ENCODE measurements at places on chromosomes 1 and 21. TPM values are rescaled to one million over a fixed set of nuclear protein-coding genes. Genes with fewer than 3 reads are reported as not detected.

DNA sequence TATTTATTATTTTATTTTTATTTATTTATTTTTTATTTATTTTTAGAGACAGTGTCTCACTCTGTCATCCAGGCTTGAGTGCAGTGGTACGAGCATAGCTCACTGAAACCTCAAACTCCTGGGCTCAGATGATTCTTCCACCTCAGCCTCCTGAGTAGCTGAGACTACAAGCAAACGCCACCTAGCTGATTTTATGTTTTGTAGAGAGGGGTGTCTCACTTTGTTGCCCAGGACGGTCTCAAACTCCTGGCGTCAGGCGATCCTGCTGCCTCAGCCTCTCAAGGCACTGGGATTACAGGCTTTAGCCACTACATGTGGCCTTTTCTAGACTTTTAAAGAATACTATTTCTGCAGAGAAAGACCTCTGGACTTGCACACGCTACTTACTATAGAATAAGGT is 61.3 kb upstream of the C1orf53 start:
- H3K36me3 ChIP-seq = no peaks in the 10 kb centered on the region
- H3K27ac ChIP-seq = no peak overlapping the region
- DNase-seq = no peak
- H3K27me3 ChIP-seq = peaks cover 6% of the 10 kb centered on the region

- peaks cover 31% of the 10 kb centered on the region for H3K27me3 ChIP-seq
- no peak overlapping the region for H3K27ac ChIP-seq
- no peak overlapping the region for H3K4me3 ChIP-seq
- no peaks in the 10 kb centered on the region for H3K4me1 ChIP-seq
Observed at GRCh38 chr1:156885314-156885713, 8.2 kb upstream of the PEAR1 start.

- no peaks in the 10 kb centered on the region for H3K27me3 ChIP-seq
- no peak overlapping the region for H3K4me3 ChIP-seq
- peaks cover 51% of the 10 kb centered on the region for H3K36me3 ChIP-seq
- no peak overlapping the region for H3K27ac ChIP-seq
Observed at GRCh38 chr21:45524756-45525152, 17.5 kb downstream of the SLC19A1 start.

DNA sequence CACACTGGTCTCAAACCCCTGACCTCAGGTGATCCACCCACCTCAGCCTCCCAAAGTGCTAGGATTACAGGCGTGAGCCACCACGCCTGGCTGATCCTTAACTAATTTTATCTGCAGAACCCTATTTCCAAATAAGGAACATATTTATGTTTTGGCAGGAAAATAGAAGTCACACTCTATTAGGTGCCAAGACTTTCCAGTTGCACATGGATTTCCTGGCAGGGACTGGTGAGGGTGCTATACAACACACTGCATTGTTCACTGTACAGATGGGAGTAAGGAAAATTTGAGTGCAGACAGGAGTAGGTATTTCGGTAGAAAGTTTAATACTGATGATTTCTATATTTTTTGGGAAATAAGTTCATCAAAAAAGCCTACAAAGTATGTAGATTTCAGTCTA is 605.3 kb upstream of the B3GALT2 start:
- H3K27me3 ChIP-seq = no peaks in the 10 kb centered on the region
- peaks cover 3% of the 10 kb centered on the region for H3K4me1 ChIP-seq
- DNase-seq = no peak
- H3K36me3 ChIP-seq = no peaks in the 10 kb centered on the region

DNA sequence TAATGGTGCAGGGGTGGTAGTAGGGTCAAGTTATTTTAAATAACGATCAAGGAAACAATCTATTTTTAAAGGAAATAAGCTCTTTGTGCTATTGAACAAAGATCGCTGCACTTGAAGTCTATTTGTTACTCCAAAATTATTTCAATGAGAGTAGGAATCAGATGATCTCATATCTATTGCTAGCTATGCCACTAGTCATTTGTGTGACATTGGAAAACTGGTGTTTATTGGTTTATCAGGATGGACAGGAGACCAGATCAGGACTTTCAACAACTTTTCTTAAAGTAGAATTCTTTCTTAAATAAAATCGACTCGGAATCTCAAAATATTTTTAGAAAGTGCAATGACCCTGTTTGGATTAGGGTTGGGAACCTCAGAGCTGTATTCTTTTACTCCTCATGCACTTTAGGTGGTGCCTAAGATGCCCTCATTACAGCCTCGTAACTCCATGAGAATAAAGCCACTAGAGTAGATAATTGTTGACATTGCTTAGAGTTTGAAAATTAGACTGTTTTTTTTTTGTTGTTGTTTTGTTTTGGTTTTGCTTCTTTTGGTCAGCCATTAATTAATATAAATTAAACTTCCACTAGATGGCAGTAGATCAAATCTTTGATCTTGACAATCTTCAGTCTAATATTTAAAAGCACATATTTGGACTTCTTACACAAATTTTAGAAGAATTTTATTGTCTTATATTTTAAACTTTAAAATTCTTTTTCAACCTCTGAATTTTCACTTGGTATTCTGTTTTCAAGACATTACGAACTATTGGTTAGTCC is 352.4 kb downstream of the USP25 start:
- H3K36me3 ChIP-seq = no peaks in the 10 kb centered on the region
- no peak overlapping the region for H3K27ac ChIP-seq
- no peak for DNase-seq
- H3K27me3 ChIP-seq = no peaks in the 10 kb centered on the region
- H3K4me1 ChIP-seq = no peaks in the 10 kb centered on the region

DNA sequence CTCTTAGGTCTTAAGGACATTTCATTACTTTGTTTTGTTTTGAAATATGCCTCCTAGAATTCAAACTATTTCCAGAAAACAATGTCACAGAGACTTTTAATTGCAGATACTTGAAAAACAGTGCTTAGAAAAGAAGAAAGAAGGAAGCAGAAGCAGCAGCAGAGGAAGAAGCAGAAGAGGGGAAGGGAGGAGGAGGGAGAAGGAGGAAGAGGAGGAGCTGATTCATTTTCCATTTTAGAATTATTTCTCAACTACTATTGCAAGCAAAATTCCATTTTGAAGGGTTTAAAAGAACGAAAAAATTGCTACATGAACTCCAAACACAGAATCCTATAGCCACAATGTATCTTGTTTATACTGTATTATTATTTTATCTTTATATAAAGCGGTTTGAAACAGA is 13.9 kb downstream of the RC3H1 start:
- peaks cover 17% of the 10 kb centered on the region for H3K36me3 ChIP-seq
- no peaks in the 10 kb centered on the region for H3K27me3 ChIP-seq
- H3K4me1 ChIP-seq = peaks cover 48% of the 10 kb centered on the region
- no peak for DNase-seq
- no peak overlapping the region for H3K4me3 ChIP-seq

GRCh38 chr1:23428136-23428905 is 3.8 kb upstream of the TCEA3 start:
- no peaks in the 10 kb centered on the region for H3K36me3 ChIP-seq
- H3K27me3 ChIP-seq = peaks cover 4% of the 10 kb centered on the region
- no peak for DNase-seq
- H3K4me3 ChIP-seq = no peak overlapping the region
- no peak overlapping the region for H3K27ac ChIP-seq

CD5L gene
- not detected for total RNA-seq

TDRD10 gene
- total RNA-seq = not detected

All from activated CD4-positive, alpha-beta memory T cell treated with anti-CD3 and anti-CD28 coated beads for 36 hours (primary cell).